KG1 (cell line): ENCODE measurements at places on chromosomes 1 and 21.
A peak's percentile ranks its signal among the peaks of the same experiment; 100 is the strongest.

DNA sequence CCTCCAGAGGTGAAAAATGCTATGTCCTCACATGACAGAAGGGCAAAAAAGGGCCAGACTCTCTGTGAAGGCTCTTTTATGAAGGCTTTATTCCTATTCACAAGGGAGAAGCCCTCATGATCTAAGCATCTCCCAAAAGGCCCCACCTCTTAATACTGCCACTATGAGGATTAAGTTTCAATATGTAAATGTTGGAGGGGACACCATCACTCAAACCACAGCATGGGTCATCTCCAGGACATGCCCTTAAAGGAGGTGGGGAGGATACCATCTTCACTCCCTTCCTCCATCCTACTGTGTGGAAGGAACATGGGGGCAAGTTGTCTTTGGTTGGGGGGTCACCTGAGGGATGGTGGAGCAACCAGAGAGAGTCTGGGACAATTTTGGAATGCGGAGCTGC is 170.1 kb downstream of the TRIM33 start:
- no peak for DNase-seq

- peak; percentile 97 for DNase-seq
Observed at GRCh38 chr1:150696995-150697927, at the start of gene GOLPH3L. Gene GOLPH3L (minus strand): TSS chr1:150697154. CDS start chr1:150694838, 2,316 bp downstream.

DNA sequence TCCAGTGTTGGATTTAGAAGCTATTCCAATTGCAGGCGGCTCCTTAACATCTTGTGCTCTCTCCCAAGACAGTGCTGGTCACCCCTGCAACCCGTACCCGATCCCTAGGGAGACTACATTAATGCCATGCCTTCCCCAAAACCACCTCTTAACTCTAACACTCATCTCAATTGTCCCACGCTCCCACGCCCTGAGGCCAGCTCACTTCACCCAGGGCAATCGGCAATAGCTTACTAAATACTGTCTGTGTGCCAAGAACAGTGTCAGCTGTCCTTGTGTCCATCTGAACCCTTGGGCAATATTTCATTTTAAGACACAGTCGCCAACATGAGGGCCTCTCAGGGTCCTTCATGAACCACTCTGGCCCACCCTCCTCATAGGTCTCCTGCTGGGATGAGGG is 13.9 kb downstream of the C1orf198 start:
- DNase-seq = no peak

- no peak for DNase-seq
Observed at GRCh38 chr1:17140279-17140678, 21.0 kb upstream of the PADI2 start.

DNA sequence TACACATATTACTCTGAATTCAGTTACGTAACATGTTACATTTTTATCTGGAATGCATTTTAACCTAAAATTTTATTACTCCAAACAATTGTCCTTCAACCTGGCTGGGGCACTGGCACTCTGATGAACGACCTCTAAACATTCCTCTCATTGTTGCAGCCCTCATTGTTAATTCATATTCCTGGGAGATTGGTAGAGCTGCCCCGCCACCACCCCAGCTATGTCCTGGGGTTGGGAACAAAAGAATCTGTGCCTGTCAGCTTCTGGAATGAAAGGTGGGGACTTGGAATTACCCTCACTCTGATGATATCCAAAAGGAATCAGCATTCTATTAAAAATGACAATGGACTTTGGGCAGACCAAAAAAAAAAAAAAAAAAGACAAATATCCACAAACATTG is 38.0 kb upstream of the DESI2 start:
- DNase-seq = no peak
